ENCODE measurements at places on chromosomes 4 and X. TPM values are rescaled to one million over a fixed set of nuclear protein-coding genes. Genes with fewer than 3 reads are reported as not detected.

DNA sequence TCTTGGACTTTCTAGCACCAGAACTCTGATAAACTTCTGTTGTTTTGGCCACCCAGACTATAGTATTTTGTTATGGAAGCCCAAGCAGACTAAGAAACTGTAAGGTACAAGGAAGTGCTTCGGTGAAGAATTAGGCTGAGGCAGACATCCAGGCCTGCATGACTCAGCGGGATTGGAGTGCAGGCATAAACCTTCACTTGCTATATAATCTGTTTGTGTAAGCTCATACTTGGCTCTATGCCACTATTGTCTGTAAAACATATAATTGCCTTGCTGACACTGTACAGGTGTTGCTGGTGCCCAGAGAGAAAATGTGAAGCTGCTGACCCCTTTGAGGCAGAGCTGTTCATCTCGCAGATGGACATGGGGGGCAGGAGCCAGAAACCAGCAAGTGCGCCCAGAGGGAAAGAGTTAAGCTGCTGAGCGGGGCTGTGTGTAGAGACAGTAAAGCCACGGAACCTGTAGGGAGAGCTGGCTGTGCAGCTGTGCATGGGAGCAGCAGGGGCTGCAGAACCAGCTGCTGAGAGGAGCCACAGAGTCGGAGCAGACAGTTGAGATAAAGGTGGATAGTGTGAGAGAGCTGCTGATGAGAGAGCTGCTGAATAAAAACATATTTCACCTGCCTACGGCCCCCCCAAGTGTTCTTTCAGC lies 96.2 kb downstream of the RBM46 start:
- DNase-seq = no peak

DNA sequence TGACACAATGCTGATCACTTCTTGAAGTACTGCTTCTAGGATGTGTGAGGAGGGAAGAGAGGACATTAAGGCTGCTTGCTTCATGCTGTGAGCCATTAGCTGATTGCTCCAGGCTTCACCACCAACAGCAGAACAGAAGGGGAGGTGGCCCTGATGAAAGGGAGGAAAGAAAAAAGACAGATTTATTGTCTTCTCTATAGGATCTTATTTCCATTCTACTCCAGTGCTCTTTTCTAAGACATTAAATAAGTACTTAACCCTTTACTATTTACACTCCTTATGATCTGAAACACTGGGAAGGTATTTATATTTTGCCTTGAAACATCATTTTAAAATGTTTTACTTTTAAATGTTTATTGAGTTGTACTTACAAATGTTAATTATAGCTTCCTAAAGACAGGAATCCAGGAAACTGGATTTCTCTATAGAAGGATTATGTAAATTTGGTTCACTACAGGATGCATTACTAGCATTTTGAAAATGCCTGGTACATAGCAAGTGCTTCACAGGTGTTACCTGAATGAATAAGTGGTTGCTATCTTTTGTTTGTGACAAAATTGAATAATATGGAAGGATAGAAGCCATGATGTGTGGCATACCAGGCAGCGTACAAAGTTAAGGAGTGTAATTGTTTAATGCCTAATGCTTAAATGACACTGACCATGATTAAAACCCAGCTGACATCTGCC lies 680.9 kb upstream of the ATOH1 start:
- DNase-seq = peak; percentile 23

DNA sequence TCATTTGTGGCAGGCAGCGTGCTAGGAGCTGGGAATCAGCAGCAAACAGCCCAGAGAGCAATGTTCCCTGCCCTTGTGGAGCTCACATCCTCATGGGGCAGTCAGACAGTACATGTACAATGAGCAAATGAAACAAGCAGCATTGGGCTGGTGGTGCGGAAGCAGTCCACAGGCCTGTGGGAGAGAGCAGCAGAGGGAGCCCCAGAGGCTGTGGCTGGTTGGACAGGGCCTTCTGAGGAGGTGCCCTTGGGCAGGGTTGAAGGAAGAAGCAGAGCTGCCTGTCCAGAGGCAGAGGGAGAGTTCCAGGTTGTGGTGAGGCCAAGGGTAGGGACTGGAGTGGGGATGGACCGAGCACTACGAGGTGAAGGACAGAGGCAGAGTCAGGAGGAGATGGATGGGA lies 22.5 kb downstream of the MMGT1 start:
- no peak for DNase-seq

DNA sequence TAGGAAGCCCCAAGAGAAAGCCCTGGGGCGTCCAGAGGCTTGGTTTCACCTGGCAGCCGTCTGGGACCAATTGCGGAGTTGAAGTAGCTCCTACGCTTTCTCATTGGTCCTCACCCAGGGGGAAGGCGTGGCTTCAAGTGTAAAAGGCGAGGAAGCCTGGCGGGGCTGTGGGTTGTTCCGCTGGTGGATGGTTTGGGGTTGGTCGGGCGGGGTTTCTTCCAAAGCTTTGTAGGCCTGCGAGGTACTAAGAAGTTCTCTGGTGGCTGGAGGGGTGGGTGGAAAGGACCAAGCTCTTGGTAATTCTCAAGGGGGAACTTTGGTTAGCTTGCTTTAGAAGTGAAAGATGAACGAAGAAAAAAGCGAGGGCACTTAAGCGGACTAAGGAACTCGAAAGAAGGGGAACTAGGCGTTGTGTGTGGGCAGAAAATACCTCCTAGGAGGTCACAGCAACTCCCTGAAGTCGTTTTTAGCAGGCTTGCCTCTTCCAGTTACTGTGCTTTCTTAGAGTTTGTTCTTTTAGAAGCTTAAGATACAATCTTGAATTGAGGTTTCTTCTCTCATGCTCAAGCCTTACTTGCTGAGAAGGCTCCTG lies 36.6 kb downstream of the CCNG2 start:
- DNase-seq = peak; percentile 85

- no peak for DNase-seq
Measured at GRCh38 chr4:125847518-125847917, 532.8 kb downstream of the FAT4 start.

GRCh38 chrX:46601283-46601682 lies 27.7 kb downstream of the CHST7 start:
- DNase-seq = no peak

DNA sequence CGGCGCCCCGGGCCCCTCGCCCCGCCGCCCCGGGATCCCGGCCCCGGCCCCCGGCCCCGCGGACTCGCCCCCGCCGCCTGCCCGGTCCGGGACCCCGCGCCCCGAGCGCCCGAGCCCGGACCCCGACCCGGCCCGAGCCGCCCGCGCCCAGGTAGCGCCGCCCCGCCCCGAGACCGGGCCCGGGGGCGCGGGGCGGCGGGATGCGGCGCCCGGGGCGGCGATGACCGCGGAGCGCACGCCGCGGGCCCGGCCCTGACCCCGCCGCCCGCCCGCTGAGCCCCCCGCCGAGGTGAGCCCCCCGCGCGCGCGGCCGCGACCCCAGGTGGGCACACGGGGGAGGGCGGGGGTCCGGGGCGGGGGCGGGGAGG lies 224 bp downstream of the FGFRL1 start:
- no peak for DNase-seq

GRCh38 chrX:24668111-24668510 lies 21.0 kb upstream of the PCYT1B start:
- no peak for DNase-seq

DNA sequence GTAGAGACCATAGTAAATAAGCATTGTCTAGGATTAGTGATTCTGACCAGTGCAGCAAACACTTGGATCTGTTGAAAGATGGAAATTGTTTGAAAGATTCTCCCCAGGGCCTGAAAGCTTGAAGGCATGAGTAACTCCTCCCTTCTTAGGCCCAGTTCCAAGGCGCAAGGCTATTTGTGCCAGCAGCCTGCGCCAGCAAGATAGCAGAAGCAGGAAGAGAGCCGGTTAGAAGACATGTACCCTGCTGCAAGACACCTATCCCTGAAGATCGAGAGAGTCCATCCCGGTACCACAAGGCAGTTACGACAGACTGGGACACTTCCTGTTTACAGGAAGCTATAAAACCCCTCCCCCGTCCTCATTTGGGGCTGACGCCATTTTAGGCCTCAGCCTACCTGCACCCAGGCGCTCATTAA lies 72.4 kb upstream of the JADE1 start:
- DNase-seq = no peak

GRCh38 chr4:1305261-1305711 lies 15.6 kb downstream of the MAEA start:
- no peak for DNase-seq

DNA sequence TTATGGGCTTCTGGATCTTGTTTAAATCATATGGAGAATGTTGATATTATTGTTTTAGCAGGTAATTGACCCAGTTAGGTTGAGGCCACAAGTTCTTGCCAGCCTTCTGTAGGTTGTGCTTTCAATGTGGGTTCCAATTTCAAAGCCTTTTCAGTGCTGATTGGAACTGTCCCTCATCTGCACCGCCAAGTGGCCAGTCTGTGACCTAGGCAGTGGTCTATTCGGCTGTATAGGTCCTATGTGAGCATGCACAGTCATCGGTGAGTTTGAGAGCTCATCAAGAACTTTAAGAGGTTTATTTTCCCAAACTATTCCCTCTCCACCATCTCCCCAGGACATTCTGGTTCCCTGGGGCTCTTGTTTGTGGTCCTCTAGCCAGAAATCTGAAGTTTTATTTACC lies 35.7 kb downstream of the DDX53 start:
- no peak for DNase-seq

DNA sequence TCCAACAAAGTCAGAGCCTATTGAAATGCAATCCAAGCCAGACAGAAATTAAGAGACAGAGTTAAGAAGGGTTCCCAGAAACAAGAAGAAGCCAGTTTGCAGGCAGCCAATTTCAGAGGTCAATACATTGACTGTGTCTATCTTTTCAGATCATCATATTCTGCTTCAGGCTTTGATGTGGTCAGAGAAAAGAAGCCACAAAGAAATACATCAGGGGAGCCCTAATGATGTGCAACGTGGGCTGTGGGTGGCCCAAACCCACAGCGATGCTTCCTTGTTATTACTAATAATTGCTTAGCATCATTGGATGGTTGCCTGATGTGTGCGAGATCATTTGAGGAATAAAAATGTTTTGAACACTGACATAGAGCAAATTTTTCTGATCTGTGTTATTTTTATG lies 99.0 kb upstream of the DUSP21 start:
- no peak for DNase-seq

GRCh38 chr4:98653890-98654867 lies 4.2 kb downstream of the TSPAN5 start:
- DNase-seq = no peak

DNA sequence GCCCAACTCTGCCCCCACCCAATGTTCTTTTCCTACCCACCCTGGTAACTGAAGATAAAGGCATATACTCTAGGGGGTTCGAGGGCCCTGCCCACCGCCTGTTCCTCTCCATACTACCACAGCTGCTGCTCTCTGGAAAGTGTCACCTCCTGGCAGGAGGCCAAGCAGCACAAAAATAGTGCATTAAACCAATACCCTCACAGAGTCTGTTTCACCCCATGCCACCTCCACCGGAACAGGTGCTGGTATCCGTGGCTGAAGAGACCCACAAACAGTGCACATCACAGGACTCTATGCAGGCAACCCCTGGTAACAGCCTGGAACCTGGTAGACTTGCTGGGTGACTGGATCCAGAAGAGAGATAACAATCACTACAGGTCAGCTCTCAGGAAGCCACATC lies 85.1 kb upstream of the CTSO start:
- no peak for DNase-seq

GRCh38 chrX:46268412-46268811 lies 276.8 kb downstream of the ZNF674 start:
- no peak for DNase-seq

DNA sequence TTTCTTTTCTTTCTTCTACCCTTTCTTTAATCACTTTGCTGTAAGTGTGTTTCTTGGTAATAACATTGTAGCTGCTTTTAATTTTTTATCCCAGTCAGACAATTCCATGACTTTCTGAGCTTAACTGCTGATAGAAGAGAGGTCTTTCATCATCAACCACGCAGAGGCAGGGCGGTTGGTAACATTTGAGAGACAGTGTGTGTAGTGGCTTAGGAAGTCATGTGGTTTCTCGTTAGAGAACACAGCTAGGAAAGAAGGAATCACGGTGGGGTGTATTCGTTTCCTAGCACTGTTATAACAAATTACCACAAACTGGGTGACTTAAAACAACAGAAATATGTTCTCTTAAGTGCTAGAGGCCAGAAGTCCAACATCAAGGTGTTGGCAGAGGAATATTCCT lies 11.5 kb downstream of the PRPS2 start:
- DNase-seq = no peak

DNA sequence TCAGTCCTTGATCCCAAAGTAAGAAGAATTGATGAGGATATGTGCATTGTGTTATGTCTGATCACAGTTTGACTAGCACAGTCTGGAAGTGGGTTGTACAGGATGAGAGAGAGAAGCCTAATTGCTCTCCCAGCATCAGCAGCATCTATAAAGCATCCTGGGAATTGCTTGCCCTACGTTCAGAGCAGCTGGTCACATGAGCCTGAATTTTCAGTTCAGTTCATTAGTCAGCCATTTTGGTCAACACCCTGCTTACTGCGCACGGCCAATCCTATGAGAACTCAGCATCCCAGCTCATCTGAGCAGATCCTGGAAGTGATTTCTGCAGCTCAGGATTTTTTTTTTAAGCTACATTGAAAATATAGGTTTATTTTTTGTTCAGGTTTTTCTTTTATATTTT lies at the start of gene RUFY3:
Gene RUFY3, plus strand, starts transcription at position 218 of the 400 bp plus-strand sequence. CDS start 610 bp downstream, outside the sequence.
- no peak for DNase-seq

DNA sequence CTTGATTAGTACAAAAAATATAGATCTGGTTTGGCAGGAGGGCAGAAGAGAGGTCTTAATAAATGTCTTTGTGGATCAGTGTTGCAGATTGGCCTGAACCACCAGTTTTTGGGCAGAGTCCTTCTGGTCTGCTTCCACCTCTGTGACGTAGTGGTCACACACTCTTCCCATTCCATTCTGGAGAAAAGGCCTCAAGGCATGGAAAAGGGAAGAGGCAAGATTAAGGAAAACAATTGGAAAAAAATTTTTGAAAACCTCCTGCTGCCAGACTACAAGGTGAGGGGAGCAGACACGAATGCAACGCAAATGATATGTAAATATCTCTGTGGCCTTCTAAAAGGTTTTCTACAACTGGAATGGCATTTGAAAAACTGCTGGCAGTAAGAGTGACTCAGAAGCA lies 24.3 kb upstream of the FAM47C start:
- DNase-seq = no peak

Gene RTL3
- not detected for total RNA-seq

Gene DMP1
- total RNA-seq = not detected

Gene LRIT3
- 0.07 TPM for total RNA-seq

Gene CLDN34
- not detected for total RNA-seq

Gene ENPP6
- total RNA-seq = not detected

Gene BBS12
- total RNA-seq = 2.3 TPM

Gene HTN1
- total RNA-seq = not detected

Gene FLNA
- 827 TPM for total RNA-seq

Gene GAR1
- total RNA-seq = 9.7 TPM

Gene VEGFD
- 0.26 TPM for total RNA-seq

Gene CYTL1
- 3.5 TPM for total RNA-seq

Gene KIAA1210
- not detected for total RNA-seq

Gene CDKL5
- total RNA-seq = 7.0 TPM

Gene DCUN1D4
- 15.5 TPM for total RNA-seq

Gene C4orf17
- not detected for total RNA-seq

Gene XPNPEP2
- total RNA-seq = 0.10 TPM

Gene STARD8
- 9.5 TPM for total RNA-seq

Gene GIMD1
- total RNA-seq = not detected

Gene SMIM9
- total RNA-seq = not detected

Gene SMR3B
- not detected for total RNA-seq
